Fibroblast of skin of left biceps (primary cell): ENCODE measurements at places on chromosomes 6 and 20.
A peak's percentile ranks its signal among the peaks of the same experiment; 100 is the strongest.

- no peak for DNase-seq
These were observed 114.3 kb upstream of the BTN3A2 start for GRCh38 chr6:26250698-26251044.

DNA sequence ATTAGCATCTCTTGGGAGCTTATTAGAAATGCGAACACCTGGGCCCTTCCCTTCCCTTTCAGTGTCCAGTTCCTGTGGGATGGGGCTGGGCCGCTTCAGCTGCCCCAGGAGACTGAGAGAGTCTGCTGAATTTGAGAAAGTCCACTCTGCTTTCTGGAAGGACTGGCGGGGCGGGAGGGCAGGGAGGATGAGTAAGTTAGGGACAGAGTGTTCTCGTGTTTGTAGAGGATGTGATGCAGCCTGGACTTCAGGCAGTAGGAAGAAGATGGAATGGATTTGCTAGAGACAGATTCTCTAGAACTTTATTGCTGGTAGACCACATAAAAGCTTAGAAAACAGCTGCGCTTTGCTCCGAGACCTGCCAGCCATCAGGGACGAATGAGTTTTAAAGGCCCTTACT, 1.1 kb upstream of the TULP4 start:
- DNase-seq: no peak

GRCh38 chr20:5146099-5146668, 19.4 kb downstream of the CDS2 start:
- no peak for DNase-seq

- DNase-seq: no peak
These were observed 12.5 kb downstream of the PRDM1 start for GRCh38 chr6:106098383-106099234.

DNA sequence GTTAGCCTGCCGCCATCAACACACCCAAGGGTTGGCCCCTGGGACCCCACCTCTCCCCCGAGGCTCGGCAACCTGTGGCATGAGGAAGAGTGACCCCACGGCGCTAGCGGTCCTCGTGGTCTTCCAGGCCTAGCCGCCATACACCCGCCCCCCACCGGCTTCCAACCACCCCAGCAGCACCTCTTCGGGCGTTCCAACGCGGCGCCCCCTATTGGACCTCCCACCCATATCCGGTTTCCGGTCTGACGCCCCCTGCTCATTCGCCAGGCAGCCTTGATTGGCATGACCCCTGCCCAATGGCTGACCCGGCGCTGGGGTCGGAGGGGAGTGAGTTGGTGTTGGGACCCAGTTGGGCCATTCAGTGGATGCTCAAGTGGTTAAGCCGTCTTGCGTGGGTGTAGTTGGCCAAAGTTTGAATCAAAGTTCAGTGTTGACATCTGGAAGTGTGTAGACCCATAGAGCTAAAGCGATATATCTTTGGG, at the start of gene GNAS-AS1:
TSS of gene GNAS-AS1 (minus strand) at position 210 of the 482 bp plus-strand sequence.
- peak; percentile 84 for DNase-seq

DNA sequence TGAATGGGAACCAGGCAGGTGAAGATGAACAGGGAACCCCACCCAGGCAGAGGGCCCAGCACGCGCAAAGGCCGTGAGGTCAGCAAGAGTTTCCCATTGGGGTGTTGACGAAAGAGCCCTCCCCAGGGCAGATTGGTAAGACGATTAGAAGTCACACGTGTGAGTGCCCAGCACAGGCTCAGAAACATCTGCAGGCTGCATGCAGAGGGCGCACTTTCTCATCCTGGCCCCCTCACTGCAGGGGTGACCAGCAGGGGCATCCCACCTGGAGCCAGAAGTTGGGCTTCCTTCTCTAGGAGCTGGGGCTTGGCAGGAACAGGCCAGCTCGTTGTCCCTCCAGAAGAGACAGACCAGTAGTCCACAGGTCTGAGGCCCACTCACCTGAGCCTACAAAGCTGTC, 38.4 kb downstream of the VSTM2L start:
- DNase-seq: no peak

GRCh38 chr6:114762145-114762544, 419.3 kb upstream of the HS3ST5 start:
- DNase-seq: no peak

DNA sequence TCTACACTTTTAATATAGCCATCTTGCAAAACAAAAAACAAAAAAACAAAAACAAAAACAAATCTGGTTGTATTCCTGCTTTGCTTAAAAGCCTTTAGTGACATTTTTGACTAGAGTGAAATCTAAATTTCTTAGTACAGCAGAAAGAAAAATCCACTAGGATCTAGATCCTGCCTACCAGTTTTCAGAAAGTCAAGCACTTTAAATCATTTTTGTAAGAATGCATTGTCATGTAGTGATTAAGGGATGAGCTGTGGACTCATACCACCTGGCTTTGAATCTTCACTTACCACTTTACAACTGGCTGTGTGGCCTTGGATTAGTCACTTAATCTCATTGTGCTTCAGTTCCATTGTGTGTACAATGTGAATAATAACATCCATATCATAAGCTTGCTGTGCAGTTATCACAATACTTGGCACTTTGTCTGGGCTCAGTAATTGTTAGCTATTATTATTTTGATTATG, 4.0 kb downstream of the MKKS start:
- no peak for DNase-seq

GRCh38 chr6:23566418-23566817, 559.6 kb upstream of the NRSN1 start:
- no peak for DNase-seq

DNA sequence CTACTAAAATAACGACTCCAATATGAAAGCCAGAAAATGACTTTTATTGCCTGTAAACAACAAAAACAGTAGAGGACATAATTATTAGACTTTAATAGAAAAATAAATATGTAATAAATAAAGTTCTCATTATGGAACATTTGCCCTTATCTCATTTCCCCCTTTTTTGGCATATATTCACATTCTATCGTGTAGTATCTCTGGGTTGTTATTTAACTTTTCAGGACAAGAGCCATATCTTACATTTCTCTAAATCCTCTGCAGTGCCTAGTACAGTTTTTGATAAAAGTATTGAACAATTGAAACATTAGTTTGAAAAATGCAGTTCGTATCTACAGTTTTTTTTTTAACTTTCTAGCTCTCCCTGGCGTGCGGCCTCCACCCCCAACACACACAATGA, 442.0 kb upstream of the SOX4 start:
- no peak for DNase-seq

DNA sequence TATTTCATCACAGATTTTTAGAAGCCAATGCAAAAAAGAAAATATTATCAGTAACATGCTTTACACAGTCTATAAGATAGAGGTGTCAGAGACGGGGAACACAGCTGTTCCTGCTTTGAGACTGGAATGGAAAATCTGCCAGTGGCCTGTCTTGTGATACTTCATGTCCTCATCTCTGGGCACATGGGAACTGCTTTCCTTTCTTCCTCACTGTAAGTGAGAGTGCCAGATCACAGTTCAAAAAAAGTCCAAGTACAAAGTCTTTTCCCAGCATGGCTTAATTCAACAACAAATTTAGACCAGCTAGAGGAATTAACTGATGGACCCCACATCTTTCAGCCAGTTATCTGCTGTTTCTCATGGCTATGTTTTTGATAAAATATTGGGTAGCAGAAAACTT, 490.4 kb downstream of the CDKAL1 start:
- DNase-seq: no peak

- DNase-seq: no peak
These were observed 22.3 kb downstream of the LAMA5 start for GRCh38 chr20:62344782-62345181.

DNA sequence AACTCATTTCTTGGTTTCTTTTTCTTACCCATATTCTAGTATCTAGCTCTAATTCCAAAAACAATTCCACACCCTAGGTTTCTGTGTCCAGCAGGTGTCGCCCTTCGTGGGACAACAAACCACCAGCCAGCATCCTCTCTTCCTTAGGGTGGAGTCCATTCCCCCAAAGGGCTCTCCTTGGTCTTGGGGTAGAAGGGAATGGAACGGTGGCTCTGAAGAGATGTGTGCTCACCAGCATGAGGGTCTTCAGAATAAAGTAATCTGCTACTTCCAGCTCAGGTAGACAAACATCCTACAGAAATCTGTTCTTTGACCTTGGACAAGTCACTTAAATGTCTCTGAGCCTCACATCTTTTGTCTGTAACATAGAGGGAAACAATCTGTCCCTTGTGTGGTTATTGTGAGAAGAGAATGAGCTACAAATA, 7.2 kb downstream of the HLA-DMB start:
- peak; percentile 33 for DNase-seq

DNA sequence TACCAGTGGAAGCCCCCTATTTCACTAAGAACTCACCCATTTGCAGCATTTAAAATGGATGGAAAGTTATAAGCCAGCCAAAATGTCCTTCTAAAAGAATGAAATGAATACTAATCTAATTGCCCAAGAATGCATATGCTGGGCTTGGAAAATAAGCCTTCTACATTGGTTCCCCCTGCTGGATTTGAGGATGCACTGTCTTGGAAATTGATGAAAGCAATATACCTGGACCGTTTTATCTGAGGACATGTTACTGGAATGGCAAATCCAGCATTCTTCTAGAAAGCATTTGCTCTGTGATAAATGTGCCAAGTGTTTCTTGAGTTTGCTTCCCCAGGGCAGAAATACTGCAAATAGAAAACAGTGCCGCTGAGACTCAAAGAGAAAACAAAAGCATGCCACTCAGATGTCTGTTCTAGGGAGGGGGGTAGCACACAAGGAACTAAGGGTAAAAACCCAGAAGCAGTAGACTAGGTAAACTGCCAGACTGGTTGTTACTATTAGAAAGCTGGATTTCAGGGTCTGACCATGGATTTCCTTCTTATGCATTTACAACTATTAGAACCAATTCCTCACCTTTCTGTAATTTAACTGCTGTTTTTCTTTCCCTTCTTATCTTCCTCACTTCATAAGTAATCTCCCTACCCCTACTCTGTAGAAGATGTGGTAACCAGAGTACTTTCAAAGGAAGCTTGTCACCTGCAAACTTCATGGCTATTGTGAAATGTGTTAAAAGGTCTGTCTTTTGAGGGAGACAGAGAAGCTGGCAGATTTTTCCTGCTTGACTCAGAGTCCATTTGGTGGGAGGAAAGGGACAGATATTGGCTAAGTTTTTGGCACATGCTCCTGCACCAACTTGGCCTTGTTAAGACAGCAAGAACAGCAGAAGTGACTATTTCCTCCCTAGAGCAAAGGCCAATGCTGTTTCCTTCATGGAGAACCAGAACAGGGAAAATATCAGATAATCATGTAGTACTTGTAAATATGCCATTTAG, 642.6 kb downstream of the KIF16B start:
- DNase-seq: no peak

DNA sequence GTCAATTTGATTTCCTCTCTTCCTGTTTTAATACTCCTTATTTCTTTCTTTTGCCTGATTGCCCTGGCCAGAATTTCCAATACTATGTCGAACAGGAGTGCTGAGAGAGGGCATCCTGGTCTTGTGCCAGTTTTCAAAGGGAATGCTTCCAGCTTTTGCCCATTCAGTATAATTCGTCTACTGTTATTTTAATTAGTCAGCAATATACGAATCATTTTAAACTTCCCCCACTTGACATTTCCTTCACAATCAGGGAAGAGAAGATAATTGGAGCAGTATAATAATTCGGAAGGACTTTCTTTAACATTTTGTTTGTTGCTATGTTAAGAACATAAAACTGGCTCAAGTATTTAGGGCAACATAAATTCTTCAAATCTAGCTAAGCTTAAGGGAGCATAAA, 860.3 kb upstream of the SLC35B3 start:
- no peak for DNase-seq

GRCh38 chr6:159438106-159438505, 254.9 kb downstream of the SOD2 start:
- no peak for DNase-seq

DNA sequence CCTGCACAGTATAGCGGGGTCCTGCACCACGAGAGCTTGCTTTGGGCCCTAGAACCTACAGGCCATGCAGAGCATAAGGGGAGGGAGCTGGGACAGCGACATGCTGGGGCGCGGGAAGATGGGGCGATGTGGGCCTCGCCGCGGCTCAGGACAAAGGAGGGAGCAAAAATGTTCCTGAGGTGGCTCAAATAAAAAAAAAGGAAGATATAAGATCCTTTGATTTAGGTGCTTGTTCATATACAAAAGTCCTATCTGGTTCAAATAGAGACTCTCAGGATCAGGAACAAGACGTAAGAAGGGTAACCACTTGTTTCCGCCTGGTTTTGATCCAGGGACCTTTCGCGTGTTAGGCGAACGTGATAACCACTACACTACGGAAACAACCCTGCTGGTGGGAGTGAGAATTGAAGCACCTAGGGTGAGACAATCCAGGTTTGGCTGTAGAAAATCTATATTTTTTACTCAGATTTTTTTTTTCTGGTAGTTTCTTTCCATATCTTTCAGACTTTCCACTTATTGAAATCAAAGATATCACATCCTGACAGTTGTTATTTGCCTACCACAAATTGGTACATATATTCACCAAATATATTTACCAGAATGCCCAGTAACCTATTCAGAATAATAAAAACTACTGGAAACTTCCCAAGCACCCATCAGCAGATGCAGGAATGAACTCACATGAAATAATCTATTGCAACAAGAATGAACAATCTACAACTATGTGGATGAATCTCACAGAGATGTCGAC, 177.9 kb upstream of the ZNF184 start:
- no peak for DNase-seq

DNA sequence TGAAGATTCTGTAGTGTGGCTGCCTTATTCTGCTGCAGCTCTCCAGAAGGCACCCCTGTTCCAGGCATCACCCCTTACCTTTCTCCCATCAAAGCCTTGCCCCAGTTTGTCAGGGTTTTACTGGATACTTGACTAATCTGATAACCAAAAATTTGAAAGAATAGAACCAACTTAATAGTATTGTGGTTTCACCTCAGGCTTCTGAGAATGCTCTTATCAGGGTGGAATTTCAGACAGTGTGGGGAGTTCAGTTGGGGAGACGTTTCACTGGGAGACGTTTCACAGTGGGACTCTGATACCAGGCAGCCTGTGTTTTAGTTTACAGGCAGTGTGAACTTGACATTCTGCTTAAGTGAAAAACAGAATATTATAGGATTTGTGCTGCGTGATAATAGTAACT, 50.5 kb downstream of the SCAND1 start:
- no peak for DNase-seq

- DNase-seq: no peak
These were observed 31.6 kb downstream of the ADGRG6 start for GRCh38 chr6:142333431-142333830.

DNA sequence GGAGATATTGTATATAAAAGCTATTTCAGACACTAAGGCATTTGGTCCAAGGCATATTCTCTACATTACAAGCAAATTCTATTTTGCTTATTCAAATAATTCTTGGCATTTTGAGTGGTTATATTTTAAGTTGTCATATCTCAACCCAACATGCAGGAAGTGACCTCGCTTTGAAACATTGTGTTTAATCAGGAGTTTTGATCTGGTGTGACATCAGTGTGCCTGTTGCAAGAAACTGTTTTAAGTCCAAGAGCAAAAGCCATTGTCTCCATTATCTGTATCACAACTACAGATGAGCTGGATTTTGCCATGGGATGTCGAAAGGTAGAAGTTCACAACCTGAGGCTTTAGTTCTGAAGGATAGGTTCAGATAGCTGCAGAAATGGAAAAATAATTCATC, 509.9 kb upstream of the ID4 start:
- peak; percentile 28 for DNase-seq
